ENCODE measurements at places on chromosomes 7 and 10.

GRCh38 chr7:146412781-146413180, 296.2 kb downstream of the CNTNAP2 start:
- no peak for DNase-seq

DNA sequence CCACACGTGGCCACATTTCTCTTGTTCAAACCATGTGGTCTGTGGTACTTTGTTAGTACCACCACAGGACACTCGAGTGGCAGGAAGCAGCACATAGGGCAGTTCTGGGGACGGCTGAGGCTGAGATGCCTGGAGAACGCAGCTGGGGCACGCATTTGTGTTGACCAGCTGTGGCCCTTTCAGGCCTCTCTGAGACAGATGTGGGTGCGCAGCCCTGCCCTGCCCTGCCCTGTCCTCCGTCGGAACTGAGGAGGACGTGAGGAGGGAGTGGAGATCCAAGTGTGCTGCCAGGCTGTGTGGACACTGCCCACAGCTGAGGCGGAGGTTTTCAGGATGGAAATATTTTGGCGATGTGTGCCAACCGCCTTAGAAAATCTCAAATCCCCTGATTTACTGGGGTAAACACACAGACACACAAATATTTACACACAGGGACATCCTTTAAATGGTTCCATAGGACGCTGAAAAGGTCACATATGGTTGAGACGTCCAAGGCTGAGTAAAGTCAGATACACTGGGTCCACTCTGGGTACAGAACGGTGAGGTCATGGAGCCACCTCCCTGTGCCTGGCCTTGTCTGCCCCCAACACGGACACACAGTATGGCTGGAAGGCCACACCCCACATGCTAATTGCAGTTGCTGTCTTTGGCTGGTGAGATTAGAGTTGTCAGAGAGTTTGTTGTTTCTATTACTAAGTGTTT, 14.8 kb downstream of the BHLHA15 start:
- no peak for DNase-seq

DNA sequence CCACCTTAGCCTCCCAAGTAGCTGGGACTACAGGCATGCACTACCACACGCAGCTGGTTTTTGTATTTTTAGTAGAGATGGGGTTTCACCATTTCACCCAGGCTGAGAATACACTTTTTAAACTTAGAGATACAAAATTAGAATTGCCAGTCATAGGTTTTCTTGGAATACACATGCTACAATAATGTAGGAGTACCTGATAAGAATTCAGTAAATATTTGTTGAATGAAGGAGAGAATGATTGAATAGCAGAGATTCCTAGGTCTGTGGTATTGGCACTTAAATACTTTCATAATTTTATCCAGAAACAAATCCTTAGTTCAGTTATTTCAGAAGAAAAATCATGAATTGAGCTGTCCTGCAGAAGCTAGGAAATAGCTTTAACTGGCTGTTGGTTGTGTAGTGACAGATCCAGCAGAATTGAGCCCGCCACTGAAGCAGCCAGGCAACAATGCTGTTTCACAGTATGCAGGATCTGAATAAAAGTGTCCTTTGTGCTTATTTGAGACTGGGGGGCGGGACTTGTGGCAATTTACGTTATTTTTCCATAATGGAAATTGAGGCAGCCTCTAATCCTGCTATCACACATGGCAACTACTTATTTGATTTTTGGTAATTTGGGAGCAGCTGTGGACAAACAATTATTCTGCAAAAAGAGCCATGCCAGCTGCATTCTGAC, 31.5 kb downstream of the NRF1 start:
- DNase-seq, result no peak

DNA sequence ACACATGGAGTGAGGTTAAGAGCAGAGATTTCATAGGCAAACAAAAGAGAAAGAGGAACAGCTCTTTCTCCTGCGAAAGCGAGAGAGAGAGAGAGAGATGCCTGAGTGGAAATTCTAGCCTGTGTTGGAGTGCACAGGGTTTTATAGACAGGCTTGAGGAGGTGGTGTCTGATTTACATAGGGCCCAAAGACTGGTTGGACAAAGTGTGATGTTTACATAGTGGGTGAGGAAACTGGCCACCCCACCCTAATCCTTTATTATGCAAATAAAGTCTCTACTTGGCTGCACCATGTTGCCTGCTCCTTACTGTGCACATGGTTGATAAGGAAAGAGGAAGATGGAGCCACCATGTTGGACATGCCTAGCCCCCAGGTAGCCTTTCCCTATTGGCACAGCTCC, 967.8 kb upstream of the SORCS1 start:
- DNase-seq, result no peak
